ENCODE measurements at places on chromosomes 5 and 9. TPM values are rescaled to one million over a fixed set of nuclear protein-coding genes. Genes with fewer than 3 reads are reported as not detected.

Gene LAMC3
- total RNA-seq: 0.07 TPM

Gene BTNL9
- not detected for total RNA-seq

Gene PANK3
- 73.1 TPM for total RNA-seq

Gene SURF4
- 240 TPM for total RNA-seq

Gene IRGM
- total RNA-seq: 1.2 TPM

GRCh38 chr9:100473276-100474081 lies 530 bp downstream of the TMEFF1 start:
- H3K27ac ChIP-seq: no peak overlapping the region
- DNase-seq: peak; percentile 73
- peaks cover 4% of the 10 kb centered on the region for H3K4me1 ChIP-seq
- H3K4me3 ChIP-seq: peak overlapping the region; percentile 76
- H3K27me3 ChIP-seq: peaks cover 58% of the 10 kb centered on the region

DNA sequence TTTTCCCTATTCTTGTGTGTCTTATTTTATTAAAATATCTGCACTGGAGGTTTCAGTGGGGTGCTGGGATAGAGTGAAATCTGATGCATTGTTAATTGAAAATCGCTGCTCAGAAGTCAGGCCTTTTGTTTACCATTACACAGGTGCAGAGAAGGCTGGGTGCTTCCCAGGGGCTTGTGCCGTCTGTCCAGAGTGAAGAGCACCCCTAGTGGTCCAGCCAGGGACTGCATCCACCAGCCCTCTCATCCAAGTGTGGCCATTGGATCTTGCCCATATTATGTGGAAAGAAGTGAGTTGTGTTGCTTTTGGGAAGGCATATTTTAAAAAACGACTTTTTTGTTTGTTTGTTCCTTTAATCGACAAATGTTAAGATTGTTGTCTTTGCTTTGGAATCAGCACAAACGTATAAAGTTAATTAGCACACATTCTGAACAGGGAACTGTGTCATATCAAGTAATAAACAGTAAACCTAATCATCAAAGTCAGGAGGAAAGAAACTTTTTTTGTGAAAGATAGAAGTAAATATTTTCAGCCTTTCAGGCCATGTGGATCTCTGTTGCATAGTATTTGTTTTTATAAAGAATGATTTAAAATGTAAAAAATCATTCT lies 315.6 kb downstream of the MTRR start:
- no peaks in the 10 kb centered on the region for H3K36me3 ChIP-seq
- DNase-seq: peak; percentile 74
- no peaks in the 10 kb centered on the region for H3K4me1 ChIP-seq
- H3K4me3 ChIP-seq: no peak overlapping the region

DNA sequence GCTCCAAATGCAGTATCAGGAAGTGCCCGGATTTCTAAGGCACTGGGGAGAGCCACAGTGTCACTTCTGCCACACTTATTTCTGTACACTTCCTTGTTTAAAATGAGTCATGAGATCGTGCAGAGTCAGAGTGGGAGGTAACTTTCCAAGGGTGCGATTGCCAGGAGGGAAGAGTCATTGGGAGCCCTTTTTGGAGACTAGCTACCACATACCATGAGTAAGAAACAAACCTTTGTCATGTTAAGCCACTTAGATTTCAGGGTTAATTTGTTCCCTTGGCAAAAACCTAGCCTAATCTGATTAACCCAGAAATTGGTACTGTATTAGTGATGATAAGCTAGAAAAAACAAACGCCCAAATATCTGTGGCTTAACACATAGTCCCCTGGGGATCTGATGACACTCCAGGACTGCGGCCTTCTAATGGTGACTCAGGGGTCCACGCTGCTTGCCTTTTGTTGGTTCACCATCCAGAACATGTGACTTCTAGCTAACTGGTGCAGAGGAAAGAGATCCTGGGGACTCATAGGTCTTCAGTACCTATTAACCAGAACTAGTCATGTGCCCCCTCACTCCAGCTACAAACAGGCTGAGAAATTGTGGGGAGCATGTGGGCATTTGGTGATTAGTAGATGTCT lies 48.6 kb upstream of the TLE1 start:
- H3K4me1 ChIP-seq: no peaks in the 10 kb centered on the region
- H3K4me3 ChIP-seq: no peak overlapping the region
- no peak for DNase-seq
- H3K27me3 ChIP-seq: no peaks in the 10 kb centered on the region
- no peaks in the 10 kb centered on the region for H3K36me3 ChIP-seq
- H3K27ac ChIP-seq: no peak overlapping the region

DNA sequence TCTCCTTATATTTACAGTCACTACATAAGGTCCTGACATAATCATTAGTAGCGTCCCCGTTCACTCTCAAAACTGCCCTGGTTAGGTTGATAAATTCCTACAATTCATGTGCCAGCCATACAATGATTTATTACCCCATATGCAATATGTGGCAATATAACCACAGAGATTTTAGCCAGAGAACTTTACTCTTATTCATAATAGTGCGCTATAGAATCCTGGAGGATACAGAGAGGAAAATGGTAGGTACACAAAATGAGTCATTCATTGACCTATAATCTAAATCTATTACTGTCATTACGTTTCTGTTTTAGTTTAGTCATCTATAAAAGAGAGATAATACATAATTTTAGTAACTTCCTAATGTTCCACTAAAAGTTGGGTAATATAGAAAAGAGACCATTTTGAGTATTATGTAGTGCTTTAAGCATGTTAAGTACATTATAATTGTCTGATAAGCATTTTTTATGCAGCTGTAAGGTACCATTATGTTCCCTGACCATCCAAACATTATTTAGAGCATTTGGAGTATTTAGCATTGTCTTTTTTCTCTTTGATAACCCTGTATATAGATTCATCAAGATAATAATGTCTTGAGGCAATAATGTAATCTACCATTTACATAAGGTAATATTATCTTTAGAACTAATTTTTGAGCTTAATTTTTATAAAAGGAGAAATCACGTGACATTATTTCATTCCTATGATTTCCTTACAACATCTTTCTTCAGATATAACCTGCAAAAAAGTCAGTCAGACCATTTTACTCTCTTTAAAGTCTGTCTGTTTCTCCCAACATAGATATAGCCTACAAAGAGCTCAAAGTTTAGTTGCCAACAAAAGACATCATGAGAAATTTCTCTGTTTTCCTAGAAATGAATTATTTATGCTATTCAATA lies 655.5 kb upstream of the ZNF608 start:
- H3K27me3 ChIP-seq: no peaks in the 10 kb centered on the region
- DNase-seq: no peak
- H3K36me3 ChIP-seq: no peaks in the 10 kb centered on the region
- no peak overlapping the region for H3K4me3 ChIP-seq
- no peak overlapping the region for H3K27ac ChIP-seq

GRCh38 chr5:40585537-40586267 lies 94.0 kb upstream of the PTGER4 start:
- DNase-seq: no peak
- H3K27me3 ChIP-seq: no peaks in the 10 kb centered on the region
- H3K4me3 ChIP-seq: no peak overlapping the region
- H3K36me3 ChIP-seq: no peaks in the 10 kb centered on the region
- peaks cover 5% of the 10 kb centered on the region for H3K4me1 ChIP-seq

GRCh38 chr5:55429613-55430253 lies 105.0 kb downstream of the PLPP1 start:
- no peak overlapping the region for H3K4me3 ChIP-seq
- H3K4me1 ChIP-seq: peaks cover 9% of the 10 kb centered on the region
- H3K27ac ChIP-seq: no peak overlapping the region

DNA sequence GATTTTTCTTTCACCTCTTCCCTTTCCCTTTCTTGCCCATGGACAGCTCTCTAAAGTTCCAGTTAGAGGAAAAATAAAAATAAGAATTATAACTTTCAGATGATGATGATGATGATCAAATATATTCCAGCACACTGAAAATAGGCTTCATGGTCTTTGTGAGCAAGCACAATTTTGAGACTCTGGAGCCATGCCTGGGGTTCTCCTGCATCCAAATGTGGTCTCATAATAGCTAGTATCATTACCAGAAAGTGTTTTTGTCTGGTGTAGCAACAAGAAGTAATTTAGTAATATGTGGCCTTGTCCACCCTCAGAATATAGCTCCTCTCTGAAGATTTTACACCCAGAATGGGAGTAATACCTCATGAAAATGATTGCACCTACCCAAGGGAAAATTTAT lies 150.4 kb downstream of the SNCAIP start:
- no peak for DNase-seq
- H3K4me1 ChIP-seq: no peaks in the 10 kb centered on the region
- no peak overlapping the region for H3K4me3 ChIP-seq

GRCh38 chr9:120857481-120857880 lies 14.8 kb upstream of the PSMD5 start:
- DNase-seq: no peak
- H3K27me3 ChIP-seq: no peaks in the 10 kb centered on the region
- no peak overlapping the region for H3K4me3 ChIP-seq
- peaks cover 6% of the 10 kb centered on the region for H3K4me1 ChIP-seq
- peaks cover 72% of the 10 kb centered on the region for H3K36me3 ChIP-seq

- no peak for DNase-seq
- peaks cover 4% of the 10 kb centered on the region for H3K4me1 ChIP-seq
- H3K36me3 ChIP-seq: no peaks in the 10 kb centered on the region
- H3K27me3 ChIP-seq: no peaks in the 10 kb centered on the region
Observed at GRCh38 chr9:93206576-93207155, 22.7 kb downstream of the WNK2 start.

DNA sequence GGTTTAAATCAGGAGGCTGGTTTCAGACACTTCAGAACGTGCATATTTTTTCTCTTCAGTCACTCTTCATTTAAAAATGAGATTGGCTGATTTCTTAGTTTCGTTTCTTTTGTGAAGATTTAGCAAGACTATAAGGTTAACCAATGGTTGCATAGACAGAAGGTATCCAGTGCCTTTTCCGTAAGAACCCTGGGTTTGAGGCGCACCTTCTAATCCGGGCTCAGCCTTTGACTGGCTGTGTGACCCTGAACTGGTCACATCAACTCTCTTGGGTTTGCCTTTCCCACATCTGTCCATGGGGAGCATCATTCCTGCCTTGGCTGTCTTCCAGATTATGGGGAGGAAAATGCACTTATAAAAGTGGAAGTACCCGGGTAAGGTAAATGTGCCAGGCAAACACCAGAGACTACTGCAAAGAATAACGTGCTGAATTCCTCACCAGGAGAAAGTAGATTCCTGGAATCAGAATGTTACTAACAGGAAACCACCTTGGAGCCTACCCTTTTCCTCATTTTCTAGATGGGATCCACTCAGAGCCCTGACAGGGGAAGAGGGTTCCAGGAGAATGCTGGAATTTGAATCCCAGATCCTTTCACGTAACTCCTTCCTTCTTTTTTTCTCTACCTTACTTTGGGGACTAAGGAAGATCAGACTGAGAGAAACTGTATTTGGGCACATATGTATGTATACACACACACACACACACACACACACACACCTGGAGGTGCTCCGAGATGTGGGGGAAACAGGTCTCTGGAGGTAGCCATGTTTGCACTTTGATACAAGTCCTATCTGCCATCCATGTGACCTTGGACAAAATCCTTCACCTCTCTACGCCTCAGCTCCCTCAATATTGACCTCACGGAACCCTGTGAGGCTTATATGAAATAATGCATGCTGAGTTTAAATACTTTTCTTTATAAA lies 6.8 kb downstream of the HAND1 start:
- peaks cover 5% of the 10 kb centered on the region for H3K36me3 ChIP-seq
- peaks cover 16% of the 10 kb centered on the region for H3K4me1 ChIP-seq
- H3K4me3 ChIP-seq: no peak overlapping the region
- no peak for DNase-seq

GRCh38 chr9:114056527-114056926 lies 21.6 kb downstream of the AMBP start:
- DNase-seq: no peak
- no peaks in the 10 kb centered on the region for H3K4me1 ChIP-seq
- no peaks in the 10 kb centered on the region for H3K27me3 ChIP-seq

- H3K27ac ChIP-seq: no peak overlapping the region
- peaks cover 4% of the 10 kb centered on the region for H3K27me3 ChIP-seq
- peaks cover 4% of the 10 kb centered on the region for H3K4me1 ChIP-seq
- no peak for DNase-seq
- no peaks in the 10 kb centered on the region for H3K36me3 ChIP-seq
- no peak overlapping the region for H3K4me3 ChIP-seq
Observed at GRCh38 chr9:135983208-135984071, 22.3 kb upstream of the UBAC1 start.

Data from activated CD4-positive, alpha-beta T cell treated with anti-CD3 and anti-CD28 coated beads, Interleukin-2, amount 10 ng/mL, durations not matched to agents 24 days and 14 days (primary cell).